M059J (cell line): ENCODE measurements at places on chromosomes 4 and X. TPM values are rescaled to one million over a fixed set of nuclear protein-coding genes. Genes with fewer than 3 reads are reported as not detected.
A peak's percentile ranks its signal among the peaks of the same experiment; 100 is the strongest.

The TMEM165 gene
- 132 and 143 TPM in 2 replicates for total RNA-seq

The FGB gene
- not detected in 2 replicates for total RNA-seq

GRCh38 chrX:113747274-113747973 lies 836.5 kb upstream of the HTR2C start:
- no peak for DNase-seq

The CYTL1 gene
- total RNA-seq, result 138 and 180 TPM in 2 replicates

GRCh38 chr4:8101213-8102075 lies 57.2 kb downstream of the ABLIM2 start:
- no peak for DNase-seq

DNA sequence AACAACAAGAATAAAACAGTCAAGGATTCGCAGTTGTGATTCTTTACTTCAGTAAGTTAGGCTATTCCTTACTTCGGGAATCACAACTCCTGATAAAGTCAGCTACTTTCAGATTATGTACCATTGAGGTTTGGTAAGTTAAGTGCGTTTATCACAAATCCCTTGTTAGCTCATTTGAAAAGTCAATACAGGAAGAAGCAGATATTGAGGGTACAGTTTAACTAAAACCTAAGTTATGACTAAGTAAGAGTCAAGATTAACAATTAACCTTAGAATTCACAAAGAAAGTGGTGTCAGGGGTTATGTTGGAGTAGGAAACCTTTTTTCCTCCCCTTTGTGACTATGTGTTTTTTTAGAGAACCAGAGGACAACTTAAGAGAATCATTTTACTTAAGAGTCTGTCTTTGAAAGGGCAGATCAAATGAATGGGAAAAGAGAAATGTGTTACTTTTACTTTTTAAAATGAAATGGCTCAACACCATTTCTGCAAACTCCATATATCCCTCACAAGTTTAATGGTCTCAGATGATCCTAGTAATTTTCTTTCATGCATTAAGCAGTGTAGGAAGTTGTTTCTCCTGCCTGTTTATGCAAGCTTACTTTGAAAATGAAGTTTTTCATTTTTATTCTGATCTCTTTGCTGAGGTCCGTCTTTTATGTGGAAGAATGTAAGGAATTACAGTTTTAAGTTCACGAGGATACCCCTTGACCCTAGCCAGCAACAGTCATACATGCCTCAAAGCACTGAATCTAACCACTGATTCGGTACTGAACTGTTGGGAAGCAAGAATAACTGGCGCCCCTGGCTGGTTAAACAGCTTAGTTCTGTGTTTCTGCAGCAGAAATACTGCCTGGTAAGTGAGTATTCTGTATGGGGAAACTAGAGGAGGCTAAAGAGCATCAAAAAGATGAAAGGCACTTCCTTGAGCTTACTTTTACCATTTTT lies 211.7 kb downstream of the SLC4A4 start:
- DNase-seq, result peak; percentile 55

- no peak for DNase-seq
Observed at GRCh38 chrX:109373468-109373867, 108.4 kb downstream of the GUCY2F start.

DNA sequence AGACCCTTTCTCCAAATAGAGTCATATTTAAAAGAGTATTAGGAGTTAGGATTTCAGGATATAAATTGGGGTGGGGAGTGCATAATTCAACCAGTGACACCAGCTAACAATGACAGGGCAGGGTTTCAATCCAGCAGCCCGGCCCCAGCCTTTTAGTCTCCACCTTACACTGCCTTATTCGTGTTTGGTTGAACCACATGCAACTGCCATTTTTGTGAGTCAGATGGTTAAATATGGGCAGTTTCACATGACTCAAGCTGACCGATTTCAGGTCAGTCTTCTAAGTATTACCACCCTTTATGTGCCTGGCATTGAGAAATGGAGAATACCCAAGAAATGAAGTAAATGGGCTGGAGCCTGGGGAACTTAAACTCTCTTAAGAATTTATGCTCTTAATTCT lies 102.8 kb downstream of the STOX2 start:
- DNase-seq, result peak; percentile 36
